ENCODE measurements at places on chromosomes 3 and 15.

- DNase-seq: no peak
These were observed 81.5 kb downstream of the MYO1E start for GRCh38 chr15:59291213-59291549.

- DNase-seq: peak; percentile 38
These were observed 1.4 kb downstream of the IGF1R start for GRCh38 chr15:98649472-98650416.

- DNase-seq: peak; percentile 59
These were observed 20.7 kb downstream of the PPP1R2 start for GRCh38 chr3:195522254-195523023.

DNA sequence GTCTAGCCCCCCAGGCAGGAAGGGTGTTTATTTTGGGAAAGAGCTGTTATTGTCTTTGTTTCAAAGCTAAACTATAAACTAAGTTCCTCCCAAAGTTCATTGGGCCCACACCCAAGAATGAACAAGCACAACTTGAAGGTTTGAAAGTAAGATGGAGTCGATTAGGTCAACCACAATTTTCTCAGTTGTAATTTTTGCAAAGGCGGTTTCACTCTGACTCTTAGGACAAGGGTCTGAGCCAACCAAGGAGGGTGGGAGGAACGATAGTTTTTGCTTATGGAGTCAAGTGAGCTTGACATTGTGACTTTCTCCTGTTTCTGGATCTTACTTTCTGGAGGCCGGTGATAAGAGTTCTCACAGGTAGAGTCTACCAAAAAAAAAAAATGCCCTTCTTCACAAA lies 5.8 kb upstream of the ZNF770 start:
- DNase-seq: no peak

DNA sequence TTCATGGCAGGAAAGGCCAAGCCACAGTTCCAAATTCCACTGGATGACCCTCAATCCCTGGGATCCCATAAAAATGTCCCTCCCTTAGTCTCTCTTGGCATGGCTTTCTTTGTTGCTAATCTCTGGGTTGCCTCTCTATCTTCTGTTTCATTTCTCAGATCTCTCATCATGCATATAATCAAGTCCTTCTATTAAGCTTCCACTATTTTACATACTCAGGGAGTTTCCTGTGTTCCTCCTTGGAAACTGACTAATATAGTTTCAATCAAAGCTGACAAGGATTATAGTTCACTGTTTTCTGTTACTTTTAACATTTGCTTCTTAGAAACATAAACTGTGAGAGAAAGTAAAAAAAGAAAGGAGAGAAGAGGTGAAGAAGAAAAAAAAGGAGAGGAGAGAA lies 113.8 kb upstream of the COL8A1 start:
- DNase-seq: no peak

DNA sequence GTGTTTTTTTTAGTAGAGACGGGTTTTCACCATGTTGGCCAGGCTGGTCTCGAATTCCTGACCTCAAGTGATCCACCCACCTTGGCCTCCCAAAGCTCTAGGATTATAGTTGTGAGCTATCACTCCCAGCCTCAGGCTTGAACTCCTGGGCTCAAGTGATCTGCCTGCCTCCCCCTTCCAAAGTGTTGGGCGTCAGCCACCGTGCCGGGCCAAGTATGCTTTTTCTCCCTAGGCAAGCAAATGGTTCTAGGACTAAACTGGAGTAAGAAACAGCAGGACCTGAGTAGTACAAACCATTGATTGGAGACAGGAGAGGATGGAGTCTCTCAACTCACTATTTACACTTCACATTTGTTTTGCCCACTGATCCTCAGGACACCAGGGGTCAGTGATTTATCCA lies 4.6 kb upstream of the PTPN9 start:
- no peak for DNase-seq

DNA sequence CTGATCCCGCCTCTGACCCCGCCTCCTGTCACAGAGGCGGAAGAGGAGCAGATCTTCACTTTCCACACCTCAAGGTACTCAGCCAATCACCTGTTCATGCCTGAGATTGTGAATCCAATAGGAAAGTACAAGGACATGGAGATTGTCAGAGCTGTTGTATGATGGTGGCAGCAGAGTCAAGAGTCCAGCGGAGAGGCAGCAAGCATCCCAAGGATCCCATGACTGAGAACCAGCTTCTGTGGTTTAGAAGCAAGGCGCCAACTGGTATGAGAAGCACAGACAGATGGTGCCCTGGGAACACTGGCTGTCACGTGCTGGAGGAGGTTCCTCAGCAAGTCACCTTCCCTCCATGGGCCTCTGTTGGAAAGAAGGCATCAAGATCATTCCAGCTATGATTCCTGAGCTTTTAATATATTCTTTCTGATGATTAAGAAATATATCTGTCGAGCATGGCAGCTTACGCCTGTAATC lies 93.9 kb downstream of the CPN2 start:
- no peak for DNase-seq

DNA sequence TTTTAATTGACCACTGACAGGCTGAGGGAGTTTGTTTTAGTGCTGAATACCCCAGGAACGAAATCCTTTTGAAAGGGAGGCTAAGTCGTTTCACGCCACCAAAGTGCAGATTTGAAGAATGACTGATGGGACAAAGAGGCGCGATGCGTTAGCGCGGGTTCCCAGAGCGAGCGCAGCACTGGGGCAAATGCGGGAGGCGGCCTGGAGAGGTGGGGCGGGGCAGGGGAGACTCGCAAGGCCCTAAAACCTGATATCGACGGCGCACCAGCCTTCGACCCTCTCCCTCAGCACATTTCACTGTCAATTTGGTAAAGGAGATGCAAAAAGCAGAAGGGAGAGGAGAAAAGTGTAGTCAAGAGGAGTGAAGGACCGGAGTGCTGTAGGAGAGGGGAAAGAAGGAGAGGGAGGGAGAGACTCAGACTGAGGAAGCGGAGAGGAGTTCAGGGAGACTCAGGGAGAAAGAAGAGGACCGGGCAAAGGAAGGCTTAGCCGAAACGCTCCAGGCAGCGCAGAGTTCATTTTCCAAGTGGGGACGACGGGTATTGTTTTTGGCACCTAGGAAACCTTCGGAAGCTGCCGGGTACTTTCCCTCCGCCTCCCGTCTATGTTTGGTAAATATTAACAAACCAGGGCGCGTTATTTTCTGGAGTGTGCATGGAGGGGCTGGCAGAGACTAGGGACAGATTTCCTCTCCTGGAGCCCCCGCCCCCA lies 3.8 kb upstream of the FOXB1 start:
- DNase-seq: no peak

GRCh38 chr3:126927401-126927750 lies 55.5 kb upstream of the PLXNA1 start:
- no peak for DNase-seq

GRCh38 chr3:18446149-18446825 lies 21.1 kb upstream of the SATB1 start:
- DNase-seq: no peak

DNA sequence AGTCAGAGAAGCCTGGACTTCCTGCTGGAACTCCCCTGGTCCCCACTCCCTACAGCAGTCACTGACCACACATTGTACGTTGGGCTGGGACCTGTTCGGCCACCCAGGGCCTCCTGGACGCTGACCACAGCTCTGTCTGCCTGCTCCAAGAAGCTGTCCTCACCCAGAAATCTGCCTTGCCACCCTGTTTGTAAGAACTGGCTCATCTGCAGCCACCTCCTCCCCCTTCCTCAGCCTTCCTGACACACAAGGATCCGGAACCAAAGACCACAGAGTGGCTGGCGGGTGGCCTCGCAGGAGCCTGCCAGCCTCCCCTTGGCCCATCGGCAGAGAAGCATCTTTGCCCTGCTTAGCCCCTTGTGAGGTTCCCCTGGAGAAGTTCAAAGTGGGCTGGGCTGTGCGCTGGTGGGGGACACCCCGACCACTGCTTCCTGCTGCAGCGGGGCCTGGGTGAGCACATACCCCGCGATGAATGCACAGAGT lies 91.9 kb downstream of the PCSK6 start:
- DNase-seq: no peak

DNA sequence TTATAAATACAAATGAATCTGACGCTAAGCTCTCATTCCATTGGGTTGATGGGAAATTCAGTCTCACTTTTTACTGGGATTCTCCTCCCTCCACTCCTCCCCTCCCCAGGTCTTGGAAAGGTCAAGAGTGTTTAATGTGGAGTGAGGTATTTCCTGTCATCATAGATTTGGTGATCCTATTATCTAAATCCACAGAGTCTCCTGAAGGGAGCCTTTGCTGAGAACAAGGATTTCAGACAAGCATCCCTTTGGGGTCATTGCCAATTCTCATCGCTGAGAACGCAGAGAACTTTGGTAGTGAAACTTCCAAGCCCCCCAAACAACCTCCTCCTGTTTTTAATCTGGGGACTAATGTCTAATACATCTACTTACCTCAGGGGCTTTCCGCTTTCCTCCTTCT lies 297.9 kb downstream of the OTOL1 start:
- DNase-seq: no peak

- DNase-seq: no peak
These were observed 4.8 kb downstream of the GPR171 start for GRCh38 chr3:151197981-151198767.

DNA sequence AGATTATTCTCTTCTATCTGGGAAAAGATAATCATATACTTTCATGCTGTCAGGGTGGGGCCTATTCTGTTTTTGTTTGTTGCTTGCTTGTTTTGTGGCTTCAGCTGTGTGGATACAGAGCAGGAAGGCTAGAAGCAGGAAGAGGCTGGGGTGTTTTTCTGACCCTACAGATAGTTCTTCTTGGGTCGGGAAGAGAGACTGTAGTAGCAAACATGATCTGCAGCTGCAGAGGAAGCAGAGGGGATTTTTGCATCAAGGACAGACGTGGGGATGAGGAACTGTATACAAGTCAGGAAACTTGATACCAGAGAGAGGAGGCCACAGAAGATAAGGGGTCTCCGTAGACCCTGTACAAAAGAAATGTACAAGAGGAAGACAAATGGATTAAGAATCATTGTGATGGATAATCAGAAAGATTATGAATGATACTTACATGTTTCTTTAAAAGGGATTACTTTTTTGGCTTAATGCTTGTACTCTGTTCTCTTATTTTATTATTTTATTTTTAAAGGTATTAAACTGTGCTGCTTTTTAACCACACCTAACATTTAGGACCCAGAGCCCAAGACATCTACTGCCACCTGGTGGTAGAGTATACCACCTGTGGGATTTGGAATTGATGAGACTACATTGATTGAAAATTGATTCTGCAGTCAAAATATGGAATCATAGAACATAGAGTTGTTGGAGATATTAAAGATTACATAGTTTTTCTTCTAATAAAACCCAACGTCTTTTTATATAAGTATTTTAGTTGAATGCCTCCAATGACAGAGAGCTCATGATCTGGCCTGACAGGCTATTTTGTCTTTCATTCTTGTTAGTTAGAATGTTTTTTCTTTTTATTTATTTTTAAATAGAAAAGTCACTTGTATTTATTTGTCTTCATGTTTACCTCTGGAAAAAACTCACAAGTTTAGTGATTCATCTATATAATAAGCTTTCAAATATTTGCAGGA lies 87.3 kb upstream of the ROPN1 start:
- DNase-seq: peak; percentile 63

GRCh38 chr3:29397406-29397805 lies 116.5 kb downstream of the RBMS3 start:
- DNase-seq: no peak

DNA sequence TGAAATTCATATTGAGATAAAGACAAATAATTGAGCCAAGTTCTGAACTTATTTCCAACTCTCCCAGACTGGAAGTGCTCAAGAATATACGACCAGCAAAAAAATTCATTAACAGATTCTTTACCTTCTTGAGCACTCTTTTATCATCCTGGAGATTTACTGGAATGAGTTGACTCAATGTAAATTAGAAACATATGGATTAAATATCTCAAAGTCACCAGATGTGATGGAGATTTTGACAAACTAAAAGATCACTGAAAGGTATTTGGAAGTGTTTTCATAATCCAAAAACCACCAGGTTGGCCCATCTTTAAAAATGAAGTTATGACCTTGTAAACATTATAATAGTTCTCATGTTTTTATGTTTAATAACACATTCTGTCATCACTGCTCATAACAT lies 433.2 kb upstream of the RASGRP1 start:
- no peak for DNase-seq

- DNase-seq: peak; percentile 36
These were observed 117.1 kb upstream of the SMAD3 start for GRCh38 chr15:66948294-66948693.

DNA sequence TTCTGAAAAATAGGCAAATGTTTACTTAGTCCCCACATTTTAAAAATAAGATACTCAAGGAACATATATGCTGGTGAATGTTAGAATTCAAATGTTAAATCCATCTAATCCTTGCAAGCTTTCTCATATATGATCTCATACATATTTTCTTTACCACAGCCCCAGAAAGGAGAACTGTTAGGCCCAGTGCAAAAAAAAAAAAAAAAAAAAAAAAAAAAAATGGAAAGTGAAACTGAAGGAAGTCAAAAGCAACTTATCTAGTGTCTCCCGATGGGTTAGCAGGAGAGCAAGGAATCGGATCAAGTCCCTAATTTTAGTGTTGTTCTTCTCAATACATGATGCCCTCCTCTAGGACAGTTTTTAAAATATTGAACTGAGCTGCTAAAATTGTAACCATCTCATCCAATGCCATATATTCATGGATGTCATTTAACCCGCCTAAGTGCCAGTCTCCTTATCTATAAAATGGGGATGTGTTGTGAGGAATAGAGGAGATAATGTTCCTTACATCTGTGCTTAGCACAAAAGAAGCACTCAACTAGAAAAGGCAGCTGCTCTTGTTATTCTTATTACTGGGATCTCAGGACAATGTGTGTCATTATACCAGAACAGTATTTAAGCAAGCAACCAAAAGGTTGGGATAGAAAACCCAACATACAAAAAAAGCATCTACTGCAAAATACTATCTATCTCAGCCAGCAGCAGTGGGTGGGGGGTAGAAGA lies 279.7 kb downstream of the MAGI1 start:
- DNase-seq: peak; percentile 41

GRCh38 chr15:60400944-60401343 lies 3.2 kb upstream of the ANXA2 start:
- no peak for DNase-seq

DNA sequence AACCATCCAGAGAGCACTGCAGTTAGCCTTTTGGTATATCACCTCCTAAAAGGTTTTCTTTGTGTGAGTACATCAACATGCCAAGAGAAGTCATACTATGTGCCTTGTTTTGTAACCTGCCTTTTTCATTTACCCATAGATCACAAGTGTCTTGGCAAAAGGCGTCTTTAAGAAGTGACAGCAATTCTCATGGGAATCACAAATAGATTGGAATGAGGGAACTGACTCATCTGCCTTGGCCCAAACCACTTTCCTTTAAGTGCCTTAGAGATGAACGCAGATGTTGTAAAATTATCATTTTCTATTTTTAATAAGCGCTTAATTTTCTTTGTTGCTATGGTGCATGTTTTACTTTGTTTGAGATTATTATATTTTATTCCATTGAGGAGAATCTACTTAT lies 20.7 kb upstream of the POMGNT2 start:
- peak; percentile 27 for DNase-seq

DNA sequence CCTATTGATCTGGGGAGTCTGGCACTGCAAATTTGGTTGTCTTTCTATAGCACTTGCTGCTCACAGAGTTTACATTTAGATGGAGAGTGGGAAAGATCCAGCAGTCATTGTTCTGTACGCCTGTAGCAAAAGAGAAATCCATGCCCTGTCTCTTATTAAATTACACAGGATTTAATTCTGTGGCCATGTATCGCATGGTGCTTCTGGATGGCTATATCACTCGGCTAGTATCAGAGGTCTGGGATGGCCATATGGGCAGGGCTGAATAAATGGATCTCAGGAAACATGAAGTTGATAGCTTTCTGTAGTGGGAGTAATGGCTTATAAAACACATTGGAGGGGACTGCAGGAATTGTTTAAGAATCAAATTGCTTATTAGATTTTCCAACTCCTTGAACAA lies 325.8 kb upstream of the DPH6 start:
- no peak for DNase-seq

- peak; percentile 68 for DNase-seq
These were observed 43.4 kb upstream of the LMCD1 start for GRCh38 chr3:8458238-8458661.

Data from cardiac fibroblast (primary cell).